ENCODE measurements at places on chromosomes 16 and 17.
A peak's percentile ranks its signal among the peaks of the same experiment; 100 is the strongest.

GRCh38 chr17:37520174-37520573 is 30.5 kb downstream of the DUSP14 start:
- DNase-seq = peak; percentile 2

GRCh38 chr17:77311371-77311981 is 170.7 kb downstream of the SEC14L1 start:
- DNase-seq = no peak

- DNase-seq = no peak
Observed at GRCh38 chr17:76467809-76468633, 618 bp downstream of the AANAT start.

GRCh38 chr17:61591018-61591417 is at the start of gene NACA2:
TSS of gene NACA2 (minus strand) at chr17:61591219. CDS start at chr17:61591180, 39 bp downstream.
- no peak for DNase-seq

DNA sequence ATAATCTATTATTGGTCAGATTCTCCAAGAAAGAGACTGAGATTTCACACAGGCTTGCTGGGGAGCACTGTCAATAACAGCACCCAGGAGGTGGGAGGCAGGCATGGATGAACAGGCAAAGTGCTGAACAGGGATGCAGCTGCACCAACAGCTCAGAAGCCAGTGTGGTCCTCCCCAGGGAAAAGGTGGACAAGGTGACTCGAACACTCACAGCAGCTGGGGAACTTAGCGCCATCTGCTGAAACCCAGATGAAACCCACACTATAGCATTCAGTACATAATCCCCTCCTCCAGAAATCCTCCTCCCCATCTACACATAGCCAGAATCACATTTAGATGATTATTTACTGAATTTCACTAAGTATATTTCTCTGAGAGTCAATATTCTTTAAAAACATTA is 255.2 kb upstream of the WSB1 start:
- peak; percentile 11 for DNase-seq

- DNase-seq = no peak
Observed at GRCh38 chr17:7208754-7209460, 10.7 kb downstream of the DLG4 start.

GRCh38 chr16:81521141-81521626 is 76.6 kb downstream of the CMIP start:
- DNase-seq = peak; percentile 67

- no peak for DNase-seq
Observed at GRCh38 chr16:51635181-51635580, 484.1 kb upstream of the SALL1 start.

- no peak for DNase-seq
Observed at GRCh38 chr17:3763777-3764170, 37.2 kb downstream of the ITGAE start.

DNA sequence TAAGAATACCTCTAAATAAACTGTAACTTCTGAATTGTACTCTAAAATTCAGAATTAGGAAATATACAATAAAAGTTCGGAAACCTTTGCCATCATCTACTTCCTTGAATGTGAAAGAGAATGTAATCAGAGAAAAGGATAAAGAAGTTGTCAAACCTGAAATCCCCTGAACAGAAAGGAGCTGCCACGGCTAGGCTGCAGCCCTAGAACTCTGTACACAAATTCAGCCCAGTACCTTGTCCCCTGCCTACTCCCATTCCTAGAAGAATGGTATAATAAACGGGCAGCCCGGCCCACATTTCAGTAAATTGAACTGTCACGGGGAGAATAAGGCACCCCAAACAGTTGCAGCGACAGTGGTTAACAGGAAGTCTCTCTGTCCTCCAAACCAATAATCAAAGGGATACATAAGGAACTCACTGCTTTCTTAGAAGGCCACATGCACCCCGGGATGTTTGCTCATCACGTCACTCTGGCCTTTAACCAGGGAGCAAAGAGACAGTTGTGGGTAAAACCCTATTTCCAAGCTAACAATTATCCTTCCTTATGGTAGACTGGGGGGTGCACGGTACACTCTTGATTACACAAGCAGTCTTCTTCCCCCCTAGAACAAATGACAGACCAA is 24.3 kb upstream of the RFFL start:
- no peak for DNase-seq

DNA sequence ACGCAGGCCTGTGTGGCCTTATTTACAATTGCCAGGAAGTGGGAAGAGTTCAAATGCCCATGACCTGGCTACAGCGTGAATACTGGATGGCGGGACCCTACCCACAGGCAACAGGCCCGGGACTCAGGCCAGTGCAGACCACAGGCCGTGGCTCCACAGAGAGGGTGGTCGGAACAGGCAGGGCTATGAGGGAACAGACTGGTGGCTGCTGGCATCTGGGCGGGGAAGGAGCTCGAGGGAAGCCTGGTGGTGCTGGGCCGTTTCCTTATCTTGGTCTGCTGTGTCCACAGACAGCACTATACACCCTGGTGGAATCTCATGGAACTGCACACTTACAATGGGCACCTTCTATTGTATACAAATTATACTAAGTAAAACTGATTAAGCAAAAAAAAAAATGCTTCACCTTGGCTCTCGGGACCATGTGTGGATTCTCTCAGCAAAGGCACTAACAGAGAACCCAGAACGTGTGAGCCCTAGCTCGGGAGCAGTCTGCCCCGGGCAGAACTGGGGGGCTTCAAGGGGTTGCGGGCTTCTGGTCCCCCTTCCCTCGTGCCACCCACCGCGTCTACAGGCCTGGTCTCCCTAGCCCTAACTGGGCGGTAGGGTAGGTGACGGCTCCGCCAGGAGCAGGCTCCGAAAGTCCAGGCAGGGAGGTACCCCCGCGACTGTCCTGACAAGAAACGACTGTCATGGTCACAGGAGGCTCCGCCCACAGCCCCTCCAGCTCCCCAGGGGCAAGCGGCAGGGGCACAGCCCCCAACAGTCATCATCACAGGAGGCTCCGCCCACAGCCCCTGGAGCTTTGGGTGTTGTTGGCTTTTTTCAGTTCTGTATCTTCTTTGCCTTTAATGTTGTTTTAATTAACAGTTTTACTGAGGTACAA is 21.8 kb downstream of the CEP131 start:
- peak; percentile 94 for DNase-seq

DNA sequence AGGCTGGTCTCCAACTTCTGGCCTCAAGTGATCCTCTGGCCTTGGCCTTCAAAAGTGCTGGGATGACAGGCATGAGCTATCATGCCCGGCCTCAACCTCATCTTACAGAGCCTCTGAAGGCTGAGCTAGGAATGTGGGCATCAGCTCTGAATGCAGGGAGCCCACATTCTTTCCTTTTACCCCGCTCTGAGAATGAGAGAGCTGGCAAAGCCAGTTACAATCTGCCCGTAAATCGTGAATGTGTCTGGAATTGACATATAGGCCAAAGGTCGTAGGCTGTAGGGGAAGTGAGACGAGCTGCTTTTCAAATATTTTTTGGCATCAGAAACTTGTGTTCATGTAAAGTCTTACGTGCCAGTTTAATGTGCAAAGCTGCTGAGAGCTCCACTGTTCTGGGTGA is 4.5 kb downstream of the TMEM238L start:
- no peak for DNase-seq

- DNase-seq = peak; percentile 52
Observed at GRCh38 chr16:54936201-54936978, 5.7 kb downstream of the IRX5 start.

DNA sequence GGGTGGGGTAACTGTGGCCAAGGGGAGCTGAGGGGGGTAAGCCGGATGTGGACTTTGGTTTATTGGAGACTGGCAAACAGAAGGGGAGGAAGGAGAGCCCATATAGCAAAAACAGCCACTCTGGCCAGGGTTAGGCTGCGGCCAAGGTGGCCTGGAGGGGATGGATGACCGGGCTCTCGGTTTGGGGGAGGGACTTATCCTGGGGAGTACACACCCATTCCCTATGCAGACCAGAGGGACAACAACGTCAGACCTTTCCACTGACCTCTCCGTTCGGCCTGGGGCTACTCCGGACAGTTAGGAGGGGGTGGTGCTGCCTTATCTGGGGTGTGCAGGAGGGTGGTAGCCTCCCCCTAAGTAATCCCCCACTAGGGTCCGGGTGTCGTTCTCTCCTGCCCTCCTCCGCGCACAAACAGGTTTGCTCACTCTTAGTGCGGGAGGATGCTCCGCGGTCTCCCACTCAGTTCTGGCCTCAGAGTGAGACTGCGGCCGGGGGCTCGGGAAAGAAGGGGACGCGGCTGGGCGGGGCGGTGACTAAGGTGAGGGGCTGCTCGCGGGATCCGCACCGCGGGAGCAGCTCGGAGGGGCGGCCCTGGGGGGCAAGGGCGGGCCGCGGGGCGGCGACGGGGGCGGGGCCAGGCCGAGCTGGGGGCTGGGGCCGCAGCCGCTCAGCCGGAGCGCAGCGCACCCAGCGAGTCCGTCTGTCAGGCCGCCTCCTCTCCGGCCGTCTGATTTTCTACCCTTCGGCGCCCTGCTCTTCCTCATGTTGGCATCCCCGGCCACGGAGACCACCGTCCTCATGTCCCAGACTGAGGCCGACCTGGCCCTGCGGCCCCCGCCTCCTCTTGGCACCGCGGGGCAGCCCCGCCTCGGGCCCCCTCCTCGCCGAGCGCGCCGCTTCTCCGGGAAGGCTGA is at the start of gene WNK4:
WNK4 (plus strand) TSS at position 675 of the 915 bp plus-strand sequence; CDS start at position 764, 89 bp downstream.
- no peak for DNase-seq

- DNase-seq = peak; percentile 1
Observed at GRCh38 chr16:25366078-25366477, 108.4 kb upstream of the ZKSCAN2 start.

- DNase-seq = peak; percentile 23
Observed at GRCh38 chr17:80790021-80790765, 201.4 kb upstream of the CHMP6 start.

DNA sequence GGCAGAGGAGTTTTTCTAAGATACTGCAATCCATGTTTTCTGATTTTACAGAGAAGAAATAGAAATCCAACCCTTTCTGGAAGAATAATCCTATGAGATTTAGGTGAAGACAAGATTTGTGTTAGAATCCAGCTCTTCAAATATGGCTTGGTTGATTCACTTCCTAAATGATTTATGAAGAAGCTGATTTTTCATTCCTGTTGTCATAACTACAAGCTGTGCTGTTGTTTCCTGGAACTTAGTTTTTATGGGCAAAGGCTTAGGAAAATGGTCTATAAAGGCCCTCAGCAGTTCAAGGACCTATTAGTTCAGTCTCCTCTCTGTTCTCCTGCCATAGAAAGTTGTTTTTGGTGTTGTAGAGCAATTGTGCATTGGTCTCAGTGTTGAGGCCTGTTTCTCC is 174.2 kb upstream of the FAM20A start:
- DNase-seq = no peak

GRCh38 chr17:17356149-17356930 is 53.2 kb downstream of the NT5M start:
- peak; percentile 83 for DNase-seq

DNA sequence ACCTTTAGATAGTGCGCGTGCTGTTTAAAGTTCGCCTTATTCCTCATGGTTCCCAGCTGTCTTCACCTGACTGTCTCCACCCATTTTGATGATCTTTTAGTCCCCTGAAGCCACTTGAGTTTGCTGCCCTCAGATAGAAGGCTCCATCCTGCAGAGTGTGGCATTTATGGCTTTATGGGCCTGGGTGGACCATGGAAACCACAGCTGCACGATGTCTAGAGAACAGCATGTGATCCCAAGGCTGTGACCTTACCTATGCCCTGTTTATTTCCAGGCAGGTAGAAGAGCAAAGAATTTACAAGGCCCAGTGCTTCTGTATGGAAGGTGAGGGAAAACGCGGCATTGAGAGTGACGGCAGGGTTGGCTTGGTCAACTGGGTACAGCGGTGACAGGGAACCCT is 356.9 kb downstream of the SLC39A11 start:
- DNase-seq = no peak
